ENCODE measurements at places on chromosomes 13 and 19. TPM values are rescaled to one million over a fixed set of nuclear protein-coding genes. Genes with fewer than 3 reads are reported as not detected.

- no peak overlapping the region for H3K4me3 ChIP-seq
- no peaks in the 10 kb centered on the region for H3K4me1 ChIP-seq
- H3K36me3 ChIP-seq = no peaks in the 10 kb centered on the region
- H3K27me3 ChIP-seq = peaks cover 5% of the 10 kb centered on the region
- no peak overlapping the region for H3K27ac ChIP-seq
These were observed 37.3 kb downstream of the KL start for GRCh38 chr13:33053397-33054066.

DNA sequence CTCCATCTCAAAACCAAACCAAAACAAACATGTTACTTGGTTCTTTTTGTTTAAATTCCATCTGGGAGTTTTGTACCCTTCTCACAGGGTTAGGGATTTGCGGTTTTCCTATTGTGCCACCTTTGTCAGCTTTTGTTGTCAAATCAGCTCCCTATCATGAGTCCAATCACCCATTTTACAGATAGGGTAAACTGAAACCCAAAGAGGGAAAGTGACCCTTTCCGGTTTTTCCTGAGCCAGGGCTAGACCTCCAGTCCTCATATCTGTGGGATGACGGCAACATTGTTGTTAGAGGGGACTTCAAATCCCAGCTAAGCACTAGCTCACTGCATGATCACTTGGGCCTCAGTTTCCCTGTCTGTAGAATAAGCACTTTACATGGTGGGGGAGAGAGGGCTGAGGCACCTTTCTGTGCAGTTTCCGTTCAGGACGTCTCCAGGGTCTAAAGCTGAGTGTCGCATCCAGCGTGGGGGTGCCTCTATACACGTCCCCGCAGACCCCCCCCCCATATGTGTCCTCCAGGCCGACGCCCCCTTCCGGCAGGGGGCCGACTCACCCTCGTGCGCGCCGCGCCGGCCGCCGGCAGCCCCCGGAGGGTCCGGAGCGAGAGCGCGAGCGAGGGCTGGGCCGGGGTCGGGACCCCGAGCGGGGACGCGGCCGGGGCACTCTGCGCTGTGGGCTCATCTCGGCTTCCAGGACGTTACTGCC is 3.9 kb downstream of the CCDC194 start:
- peak overlapping the region; percentile 79 for H3K4me3 ChIP-seq
- H3K4me1 ChIP-seq = peaks cover 27% of the 10 kb centered on the region
- peaks cover 7% of the 10 kb centered on the region for H3K36me3 ChIP-seq
- DNase-seq = no peak
- no peak overlapping the region for H3K27ac ChIP-seq

The CYP2S1 gene
- 0.95 TPM for total RNA-seq

The ZNF583 gene
- 4.6 TPM for total RNA-seq

The FFAR3 gene
- not detected for total RNA-seq

GRCh38 chr19:8046569-8047165 is 5.9 kb upstream of the CCL25 start:
- DNase-seq = no peak

- no peak overlapping the region for H3K4me3 ChIP-seq
- H3K27me3 ChIP-seq = no peaks in the 10 kb centered on the region
- no peak overlapping the region for H3K27ac ChIP-seq
- H3K36me3 ChIP-seq = no peaks in the 10 kb centered on the region
These were observed 35.0 kb upstream of the ADGRE5 start for GRCh38 chr19:14346279-14346678.

DNA sequence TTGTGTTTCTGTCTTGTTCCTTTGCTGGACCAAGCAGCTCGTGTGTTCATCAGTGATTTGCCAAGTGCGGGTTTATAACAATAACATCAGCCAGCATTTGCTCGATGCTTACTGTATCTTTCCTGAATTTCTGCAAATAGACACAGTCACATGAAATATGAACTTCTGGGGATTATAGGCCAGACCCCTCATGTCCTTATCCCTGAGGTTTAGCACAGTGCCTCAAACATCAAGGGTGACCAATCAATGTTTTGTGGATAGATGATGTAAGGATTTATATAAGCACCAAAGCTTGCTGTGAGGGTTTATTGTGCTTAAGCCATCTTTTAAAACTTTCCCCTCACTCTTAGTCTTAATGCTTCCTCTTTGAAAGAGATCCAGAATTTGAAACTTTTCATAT is 323.9 kb downstream of the SLC7A1 start:
- no peaks in the 10 kb centered on the region for H3K4me1 ChIP-seq
- no peak overlapping the region for H3K4me3 ChIP-seq
- no peak for DNase-seq
- H3K27ac ChIP-seq = no peak overlapping the region
- no peaks in the 10 kb centered on the region for H3K36me3 ChIP-seq

DNA sequence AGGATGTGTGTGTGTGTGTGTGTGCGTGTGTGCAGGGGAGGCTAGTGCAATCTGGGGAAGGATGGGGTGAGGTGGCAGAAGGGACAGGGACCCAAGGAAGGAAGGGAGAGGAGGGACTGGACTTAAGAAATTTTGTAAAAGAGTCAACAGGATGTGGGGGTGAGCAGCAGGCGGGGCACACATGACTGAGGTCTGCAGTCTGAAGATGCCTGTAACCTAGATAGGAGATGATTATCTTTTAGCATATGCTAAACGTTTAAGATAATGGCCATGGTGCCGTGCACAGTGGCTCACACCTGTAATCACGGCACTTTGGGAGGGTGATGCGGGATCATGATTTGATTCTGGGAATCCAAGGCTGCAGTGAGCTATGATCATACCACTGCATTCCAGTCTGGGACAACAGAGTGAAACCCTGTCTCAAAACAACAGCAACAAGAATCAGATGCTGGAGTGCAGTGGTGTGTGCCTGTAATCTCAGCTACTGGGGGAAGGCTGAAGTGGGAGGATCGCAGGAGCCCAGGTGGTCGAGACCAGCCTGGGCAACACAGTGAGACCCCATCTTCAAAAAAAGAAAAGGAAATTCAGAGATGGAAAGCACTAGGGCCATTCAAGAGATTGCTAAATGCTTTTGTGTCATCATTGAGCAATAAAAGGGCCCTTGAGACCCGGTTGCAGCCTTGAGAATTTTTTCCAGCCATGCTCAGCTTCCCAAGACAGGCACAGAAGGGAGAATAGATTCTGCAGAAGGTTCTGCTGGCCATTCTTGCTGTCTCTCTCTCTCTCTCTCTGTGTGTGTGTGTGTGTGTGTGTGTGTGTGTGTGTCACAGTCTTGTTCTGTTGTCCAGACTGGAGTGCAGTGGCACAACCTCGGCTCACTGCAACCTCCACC is 3.8 kb upstream of the ZNF414 start:
- peak overlapping the region; percentile 97 for H3K27ac ChIP-seq
- peak; percentile 81 for DNase-seq
- peak overlapping the region; percentile 58 for H3K4me3 ChIP-seq
- peaks cover 58% of the 10 kb centered on the region for H3K4me1 ChIP-seq

Measured in activated CD8-positive, alpha-beta T cell treated with anti-CD3 and anti-CD28 coated beads, Interleukin-2, amount 10 ng/mL, durations not matched to agents 7 days and 5 days (primary cell).